ENCODE measurements at places on chromosomes 16 and 17.

DNA sequence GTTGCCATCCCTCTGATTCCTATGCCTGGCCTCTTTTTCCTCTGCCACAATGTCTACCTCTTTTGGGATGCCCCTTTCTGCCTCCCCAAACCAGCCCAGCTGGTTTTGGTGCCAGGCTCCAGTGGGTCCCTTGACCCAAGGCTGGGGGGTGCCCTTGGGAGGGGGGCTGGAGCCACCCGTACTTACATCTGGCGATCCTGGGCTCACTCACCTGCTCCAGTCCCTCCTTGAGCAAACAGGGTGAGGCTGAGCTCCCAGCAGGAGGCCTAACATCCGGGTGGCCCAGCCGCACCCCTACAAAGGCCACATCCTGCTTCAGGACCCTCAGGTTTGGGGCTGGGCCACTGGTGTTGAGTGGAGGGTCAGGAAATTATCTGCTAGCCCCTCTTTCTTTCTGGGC is 1.2 kb downstream of the ERN2 start:
- DNase-seq, result no peak

- DNase-seq, result peak; percentile 76
These were observed 41.3 kb downstream of the BAIAP2 start for GRCh38 chr17:81076141-81076679.

GRCh38 chr16:84618581-84619460 is 943 bp upstream of the COTL1 start:
- DNase-seq, result no peak

- DNase-seq, result no peak
These were observed 139.0 kb downstream of the RAB11FIP4 start for GRCh38 chr17:31530391-31530985.

DNA sequence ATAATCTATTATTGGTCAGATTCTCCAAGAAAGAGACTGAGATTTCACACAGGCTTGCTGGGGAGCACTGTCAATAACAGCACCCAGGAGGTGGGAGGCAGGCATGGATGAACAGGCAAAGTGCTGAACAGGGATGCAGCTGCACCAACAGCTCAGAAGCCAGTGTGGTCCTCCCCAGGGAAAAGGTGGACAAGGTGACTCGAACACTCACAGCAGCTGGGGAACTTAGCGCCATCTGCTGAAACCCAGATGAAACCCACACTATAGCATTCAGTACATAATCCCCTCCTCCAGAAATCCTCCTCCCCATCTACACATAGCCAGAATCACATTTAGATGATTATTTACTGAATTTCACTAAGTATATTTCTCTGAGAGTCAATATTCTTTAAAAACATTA is 255.2 kb upstream of the WSB1 start:
- DNase-seq, result peak; percentile 4

DNA sequence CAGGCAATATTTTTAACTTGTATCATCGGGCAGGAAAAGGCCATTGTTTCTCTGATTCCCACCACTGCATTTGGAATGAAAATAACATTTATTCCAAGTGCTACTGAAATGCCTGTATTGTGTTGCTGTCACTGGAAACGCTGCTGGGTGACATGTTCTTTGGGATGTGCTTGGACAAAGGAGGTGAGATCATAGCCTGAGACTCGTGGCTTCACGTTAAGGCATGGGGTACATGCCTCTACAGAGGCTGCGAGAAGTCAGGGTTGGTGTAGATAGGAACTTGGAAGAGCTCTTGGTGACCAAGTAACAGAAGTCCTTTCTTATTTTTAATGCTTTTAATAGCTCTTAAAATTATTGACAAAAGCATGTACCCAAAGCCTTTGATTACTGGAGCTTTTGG is 58.8 kb upstream of the MAF start:
- DNase-seq, result no peak

- DNase-seq, result no peak
These were observed 5.1 kb upstream of the SLC7A6 start for GRCh38 chr16:68259007-68259825.

DNA sequence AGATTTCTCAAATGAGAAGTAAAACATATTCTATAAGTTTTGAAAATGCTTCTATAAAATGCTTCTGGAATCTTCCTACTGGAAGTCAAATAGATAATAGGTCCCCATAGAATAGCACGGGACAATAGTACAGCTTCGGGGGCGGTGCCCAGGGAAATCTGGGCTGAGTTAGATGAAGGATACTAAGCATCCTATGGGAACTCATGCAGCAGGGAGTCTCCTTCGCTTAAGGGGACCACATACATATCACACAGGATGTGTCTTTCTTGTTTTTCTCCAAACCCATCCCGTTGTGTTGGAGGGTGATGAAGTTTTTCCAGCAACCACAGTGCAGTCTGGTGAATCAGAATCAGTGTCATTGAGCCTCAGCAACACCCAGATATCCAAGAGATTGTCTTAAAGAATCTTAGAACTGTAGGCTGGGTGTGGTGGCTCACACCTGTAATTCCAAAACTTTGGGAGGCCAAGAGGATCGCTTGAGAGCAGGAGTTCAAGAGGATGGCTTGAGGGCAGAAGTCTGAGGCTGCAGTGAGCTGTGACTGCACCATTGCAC is 84.2 kb downstream of the PITPNC1 start:
- DNase-seq, result no peak

DNA sequence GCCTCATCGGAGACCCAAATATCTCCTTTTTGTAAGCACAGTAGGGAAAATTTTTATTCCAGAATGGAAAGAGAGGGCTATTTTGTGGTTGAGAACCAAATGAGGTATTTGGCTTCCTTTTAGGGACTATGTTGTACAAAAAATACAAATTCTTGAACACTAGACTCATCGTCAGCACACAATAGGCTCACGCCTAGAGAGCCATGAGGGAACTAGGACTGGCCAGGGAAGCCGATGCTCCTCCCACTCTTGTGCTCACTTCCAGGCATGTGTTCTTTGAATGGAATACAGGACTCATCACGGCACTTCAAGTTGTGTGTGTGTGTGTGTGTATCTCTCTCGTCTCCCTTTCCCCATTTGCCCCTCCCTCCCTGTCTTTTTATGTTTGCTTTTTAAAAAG is 17.8 kb upstream of the BLMH start:
- DNase-seq, result no peak

DNA sequence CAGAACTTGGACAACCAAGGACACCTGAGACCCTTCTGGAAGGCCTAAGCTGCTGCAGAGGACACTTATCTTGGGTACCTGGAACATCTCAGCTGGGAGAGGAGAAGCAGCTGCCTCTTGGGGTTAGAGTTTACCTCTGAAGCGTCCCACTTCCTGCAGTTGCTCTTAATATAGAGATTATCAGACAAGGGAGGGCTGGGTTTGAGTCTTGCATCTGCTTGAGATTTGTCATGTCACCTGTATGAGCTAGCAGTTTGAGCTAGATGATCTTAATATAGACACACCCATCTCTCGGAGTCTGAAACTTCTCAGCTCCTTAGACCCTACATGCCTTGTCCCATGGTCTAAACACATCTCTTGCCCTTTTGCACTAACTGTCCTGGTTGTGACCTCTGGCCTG is 93.1 kb upstream of the CCL1 start:
- no peak for DNase-seq

DNA sequence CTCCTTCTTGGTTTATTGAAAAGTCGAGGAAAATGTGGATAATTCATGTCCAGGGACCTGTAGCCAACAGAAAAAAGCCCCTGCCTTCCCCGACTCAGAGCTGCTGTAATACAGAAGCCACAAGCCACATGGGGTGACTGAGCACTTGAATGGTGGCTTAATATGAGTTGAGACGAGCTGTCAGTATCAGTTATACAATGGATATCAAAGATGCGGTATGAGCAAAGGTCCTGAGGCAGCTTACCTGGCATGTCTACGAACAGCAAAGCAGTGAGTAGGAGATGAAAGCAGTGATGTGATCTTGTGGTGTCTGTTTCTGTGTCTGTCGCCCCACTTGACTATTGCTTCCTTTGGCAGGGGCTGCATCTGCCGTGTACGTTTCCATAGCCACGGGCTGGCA is 12.2 kb upstream of the RMI2 start:
- DNase-seq, result no peak

DNA sequence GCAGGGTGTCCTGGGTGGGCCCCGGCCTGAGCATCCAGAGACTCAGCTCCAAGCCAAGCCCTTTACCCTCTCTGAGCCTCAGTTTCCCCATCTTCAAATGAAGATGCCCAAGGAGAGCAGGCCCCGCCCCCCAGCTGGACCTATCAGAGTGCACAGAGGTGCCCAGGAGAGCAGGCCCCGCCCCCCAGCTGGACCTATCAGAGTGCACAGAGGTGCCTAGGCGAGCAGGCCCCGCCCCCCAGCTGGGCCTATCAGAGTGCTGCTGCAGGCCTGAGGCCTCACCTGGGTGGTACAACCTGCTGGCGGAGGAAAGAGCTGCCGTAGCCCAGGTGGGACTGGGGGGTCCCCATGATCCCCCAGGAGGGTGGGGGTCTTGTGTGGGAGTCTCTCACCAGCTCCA is 3.4 kb upstream of the SSTR5 start:
- no peak for DNase-seq

DNA sequence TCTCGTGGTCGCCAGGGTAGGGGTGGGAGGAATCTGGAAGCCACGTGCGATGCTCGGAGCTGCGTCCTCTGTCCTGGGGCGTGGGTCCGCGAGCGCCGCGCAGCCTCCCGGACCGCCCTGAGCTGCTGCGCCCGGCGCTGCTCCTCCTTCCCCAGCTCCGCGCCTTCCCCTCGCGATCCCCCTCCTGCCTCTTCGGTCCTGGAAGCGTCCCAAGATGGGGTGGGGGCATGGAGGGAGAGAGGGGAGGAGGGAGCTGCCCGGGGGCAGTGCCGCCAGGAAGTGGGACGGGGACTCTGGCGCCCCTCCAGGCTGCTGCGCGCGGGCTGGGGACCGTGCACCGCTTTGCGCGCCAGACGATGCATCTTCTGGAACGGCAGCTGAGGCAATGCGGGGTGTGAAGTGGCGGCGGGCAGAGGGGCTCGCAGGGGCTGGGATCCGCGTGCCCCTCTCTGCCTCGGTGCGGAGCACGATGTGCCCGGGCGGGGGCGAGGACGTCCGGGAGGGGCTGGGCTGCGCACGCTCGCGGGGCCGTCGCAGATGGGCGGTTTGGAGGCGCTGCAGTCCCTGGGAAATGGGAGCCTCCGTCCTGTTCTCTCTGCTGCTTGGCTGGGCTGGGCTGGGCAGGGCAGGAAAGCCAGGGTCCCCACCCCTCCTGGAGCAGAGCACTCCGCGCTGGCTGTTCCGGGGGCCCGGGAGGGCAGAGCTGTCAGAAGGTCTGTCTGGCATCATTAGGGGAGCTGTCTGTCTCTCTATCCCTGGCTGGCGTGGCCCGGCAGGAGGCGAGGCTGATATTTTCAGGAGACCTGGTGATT is 388.0 kb downstream of the SEC14L1 start:
- DNase-seq, result peak; percentile 39

DNA sequence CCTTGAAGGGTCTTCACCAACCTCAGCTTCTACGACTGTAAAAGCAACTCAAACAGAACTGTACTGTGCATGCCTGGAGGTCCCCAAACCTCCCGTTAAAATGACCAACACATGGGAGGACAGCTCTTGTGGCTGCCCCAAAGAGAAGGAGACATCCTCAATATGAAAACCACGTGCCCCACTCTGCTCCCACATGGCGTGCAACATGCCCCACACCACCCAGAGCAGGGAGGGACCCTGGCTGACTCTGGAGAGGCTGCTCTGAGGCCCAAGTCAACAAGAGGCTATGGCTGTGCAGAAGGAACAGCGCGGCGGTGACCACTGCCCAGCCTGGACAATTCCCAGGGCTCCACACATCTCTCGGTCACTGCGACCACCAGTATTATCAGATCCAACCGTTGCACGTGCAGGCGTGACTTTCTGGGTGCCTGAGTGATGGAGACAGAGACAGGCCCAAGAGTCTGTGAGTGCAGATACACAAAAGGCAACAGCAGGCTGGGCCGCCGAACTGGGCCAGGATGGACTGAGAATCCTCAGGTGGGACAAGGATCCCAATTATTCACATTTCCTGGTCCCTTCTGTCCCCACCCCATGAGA is 1.4 kb downstream of the PLD6 start:
- DNase-seq, result no peak

DNA sequence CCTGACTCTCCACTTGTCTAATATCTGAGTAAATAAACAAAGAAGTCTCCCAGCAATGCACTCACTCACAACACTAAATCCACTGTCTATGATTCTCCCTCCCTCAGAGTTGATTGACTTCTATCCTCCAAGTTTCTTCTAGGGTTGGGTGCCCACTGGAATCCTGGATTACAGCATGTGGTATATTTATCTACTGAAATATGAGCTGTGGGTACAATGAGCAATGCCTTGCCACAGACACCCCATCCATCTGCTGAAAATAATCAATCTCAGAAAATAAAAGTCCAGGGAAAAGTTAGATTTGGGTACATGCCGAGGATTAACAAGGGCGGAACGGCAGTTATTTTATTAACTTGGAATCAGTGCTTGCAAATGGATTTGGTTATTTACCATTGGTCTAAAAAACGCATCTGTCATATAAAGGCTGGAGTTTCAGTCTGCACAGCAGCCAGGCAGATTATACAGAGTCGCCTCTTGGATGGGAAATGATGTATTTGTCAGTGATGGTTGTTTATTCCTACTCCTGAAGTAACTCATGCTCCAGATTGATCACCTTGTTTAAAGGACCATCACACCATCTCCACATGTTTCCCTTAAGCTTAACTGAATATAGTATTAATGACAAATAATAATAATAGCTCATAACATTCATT is 193.9 kb upstream of the SOX9 start:
- no peak for DNase-seq

DNA sequence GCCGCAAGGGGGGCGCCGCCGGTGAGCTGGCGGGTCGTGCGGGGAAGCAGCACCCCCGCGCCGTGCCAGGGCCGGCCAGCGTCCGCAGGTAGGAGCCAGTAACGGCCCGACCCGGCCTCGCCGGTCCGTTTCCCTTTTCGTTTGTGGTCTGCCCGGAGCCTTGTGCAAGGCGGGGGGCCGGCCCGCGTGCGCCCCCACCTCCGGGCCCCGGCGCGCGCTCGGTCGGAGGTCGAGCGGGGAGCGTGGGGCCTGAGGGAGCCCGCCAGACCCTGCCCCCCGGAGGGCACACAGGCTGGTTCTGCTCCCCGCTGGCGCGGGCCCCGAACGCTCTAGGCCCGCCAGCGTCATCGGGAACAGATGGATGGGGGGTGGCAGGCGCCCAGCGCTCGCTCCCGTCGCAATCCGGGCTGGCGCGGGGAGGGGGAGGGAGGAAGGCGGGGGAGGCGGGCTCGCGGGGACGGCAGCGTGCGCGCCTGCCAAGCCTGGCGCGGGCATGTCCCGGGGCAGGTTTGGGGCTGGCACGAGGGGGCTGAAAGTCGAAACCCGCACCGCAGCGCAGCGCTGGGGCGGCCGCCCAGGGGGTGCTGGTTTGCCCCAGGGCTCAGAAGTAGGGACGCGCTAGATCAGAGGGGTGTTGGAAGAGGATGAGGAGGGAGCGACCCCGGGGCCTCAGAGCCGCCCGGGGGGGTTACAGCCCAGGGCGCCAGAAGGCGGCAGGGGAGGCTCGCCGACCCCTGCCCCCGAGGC is 1.5 kb upstream of the GSE1 start:
- peak; percentile 73 for DNase-seq
